GM12878 (cell line): ENCODE measurements at places on chromosomes 6 and 20.

DNA sequence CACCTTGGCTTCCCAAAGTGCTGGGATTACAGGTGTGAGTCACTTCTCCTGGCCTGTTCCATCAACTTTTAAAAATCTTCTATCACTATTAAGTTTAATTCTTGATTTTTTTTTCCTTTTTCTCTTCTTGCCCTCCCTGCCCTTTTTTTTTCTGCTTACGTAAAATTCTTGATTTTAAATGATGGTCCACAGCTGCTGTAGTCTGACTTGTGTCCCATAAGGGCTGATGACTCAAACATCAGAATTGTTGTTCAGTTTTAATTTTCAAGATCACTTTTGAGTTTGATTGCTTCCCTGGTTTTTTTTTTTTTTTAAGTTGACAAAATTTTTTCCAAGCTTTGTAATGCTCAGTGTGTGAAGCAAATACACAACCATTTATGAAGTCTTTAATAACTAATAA lies 61.9 kb downstream of the CBFA2T2 start:
- DNase-seq, result no peak

- no peak for DNase-seq
Observed at GRCh38 chr6:56361812-56362211, 114.4 kb upstream of the COL21A1 start.

GRCh38 chr6:50889935-50890334 lies 71.3 kb downstream of the TFAP2B start:
- no peak for DNase-seq

GRCh38 chr20:35395728-35396127 lies 16.0 kb downstream of the UQCC1 start:
- no peak for DNase-seq

DNA sequence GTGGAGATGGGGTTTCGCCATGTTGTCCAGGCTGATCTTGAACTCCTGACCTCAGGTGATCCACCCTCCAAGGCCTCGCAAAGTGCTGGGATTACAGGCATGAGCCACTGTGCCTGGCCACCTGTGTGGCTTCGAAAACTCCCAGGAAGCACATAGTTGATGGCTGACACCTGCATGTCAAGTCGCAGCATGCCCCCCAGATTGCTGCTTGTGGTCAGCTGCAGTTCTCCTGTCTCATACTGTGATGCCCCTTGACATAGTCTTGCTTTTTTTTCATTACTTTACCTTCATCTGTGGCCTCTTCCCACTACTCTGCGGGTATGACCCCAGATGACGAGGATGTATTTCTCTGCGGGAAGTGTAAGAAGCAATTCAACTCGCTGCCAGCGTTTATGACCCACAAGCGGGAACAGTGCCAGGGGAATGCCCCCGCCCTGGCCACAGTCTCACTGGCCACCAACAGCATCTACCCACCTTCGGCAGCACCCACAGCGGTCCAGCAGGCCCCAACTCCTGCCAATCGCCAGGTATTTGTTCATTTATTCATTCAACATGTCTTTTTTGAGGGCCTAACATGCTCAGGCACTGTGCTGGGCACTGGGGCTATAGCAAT lies 13.1 kb downstream of the ZNF341 start:
- no peak for DNase-seq

DNA sequence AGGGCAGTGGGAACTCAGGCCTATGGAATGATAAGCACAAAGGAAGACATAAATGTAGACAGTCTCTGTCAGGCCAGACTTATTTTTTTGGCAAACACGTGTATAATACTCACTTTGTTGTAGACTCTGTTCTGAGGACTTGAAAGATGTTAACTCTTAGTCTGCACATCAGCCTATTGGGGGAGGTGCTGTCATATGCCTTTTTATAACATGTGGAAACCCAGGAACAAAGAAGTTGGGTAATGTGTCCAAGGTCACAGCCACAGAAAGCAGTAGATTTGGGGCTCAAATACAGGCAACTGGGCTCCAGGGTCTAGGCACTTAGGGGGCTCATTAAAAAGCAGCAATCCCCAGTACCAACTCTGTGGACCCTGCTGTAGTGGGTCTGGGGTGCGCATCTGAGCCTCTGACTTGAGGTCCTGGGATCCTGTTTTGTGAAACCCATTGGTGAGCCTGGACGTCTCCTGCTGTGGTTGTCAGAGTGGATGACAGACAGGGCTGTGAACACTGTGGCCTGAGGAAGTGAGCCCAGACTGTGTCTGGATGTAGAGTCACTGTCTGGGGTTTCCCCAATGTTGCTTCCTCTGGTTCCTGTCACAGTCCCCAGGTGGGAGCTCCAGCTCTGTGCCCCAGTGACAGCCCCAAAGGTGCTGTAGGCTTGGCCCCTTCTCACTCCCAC lies 50.0 kb downstream of the CDH26 start:
- DNase-seq, result no peak

DNA sequence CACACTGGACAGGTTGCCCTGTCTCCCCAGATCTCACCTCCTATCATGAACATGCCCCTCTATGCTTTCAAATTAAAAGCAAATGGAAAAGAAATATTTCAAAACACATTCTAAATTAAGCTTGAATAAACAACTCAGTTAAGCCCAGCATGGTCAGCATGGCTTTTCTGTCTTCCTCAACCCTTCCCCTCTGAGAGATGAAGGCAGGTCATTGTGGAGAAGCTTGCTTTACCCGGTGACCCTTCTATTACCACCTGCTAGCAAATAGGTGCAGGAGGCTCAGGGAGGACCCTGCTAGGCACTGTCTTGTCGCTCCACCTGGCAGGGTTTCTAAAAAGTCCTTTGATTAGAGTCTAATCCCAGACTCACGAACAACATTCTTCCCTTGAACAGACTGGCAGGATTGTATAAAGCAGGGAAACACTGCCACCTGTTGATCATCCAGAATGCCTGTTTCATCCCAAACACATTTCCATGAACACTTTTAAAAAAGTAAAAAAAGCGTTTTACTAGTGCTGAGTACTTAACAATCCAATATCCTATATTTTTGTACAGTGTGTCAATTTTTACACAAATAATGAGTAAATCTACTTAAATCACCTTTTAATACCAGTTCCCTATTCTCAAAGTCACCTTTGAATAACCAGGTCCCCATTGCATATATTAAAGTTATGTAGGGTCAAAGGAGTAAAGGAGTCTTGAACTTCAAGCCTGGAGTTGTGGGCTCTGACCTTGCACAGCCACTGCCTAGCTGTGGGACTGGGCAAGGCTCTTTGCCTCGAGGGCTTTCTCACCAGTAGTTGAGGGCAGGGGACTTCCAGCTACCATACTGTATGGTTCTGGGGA lies 75.5 kb downstream of the GPR6 start:
- DNase-seq, result no peak

DNA sequence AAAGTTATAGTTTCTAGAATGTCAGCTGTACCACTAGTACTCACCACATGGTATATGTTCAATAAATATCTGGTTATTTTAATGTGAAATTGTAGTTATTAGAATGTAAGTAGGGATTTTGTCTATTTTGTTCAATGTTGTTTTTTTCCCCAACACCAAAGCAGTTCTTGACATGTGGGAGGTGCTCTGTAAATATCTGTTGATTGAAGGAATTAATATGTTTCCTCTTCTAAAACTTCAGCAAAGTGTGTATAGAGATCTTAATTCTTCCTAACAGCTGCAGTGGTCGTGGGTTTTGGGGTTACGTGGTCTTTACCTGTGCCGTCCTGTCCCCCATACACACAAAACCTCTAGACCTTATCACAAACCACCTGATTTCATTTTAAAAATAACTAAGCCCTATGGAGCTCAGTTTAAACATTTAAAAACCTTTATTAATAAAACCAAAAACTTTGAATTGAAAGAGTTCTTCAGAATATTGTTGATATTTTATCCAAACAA lies 471.9 kb upstream of the SOX4 start:
- no peak for DNase-seq

DNA sequence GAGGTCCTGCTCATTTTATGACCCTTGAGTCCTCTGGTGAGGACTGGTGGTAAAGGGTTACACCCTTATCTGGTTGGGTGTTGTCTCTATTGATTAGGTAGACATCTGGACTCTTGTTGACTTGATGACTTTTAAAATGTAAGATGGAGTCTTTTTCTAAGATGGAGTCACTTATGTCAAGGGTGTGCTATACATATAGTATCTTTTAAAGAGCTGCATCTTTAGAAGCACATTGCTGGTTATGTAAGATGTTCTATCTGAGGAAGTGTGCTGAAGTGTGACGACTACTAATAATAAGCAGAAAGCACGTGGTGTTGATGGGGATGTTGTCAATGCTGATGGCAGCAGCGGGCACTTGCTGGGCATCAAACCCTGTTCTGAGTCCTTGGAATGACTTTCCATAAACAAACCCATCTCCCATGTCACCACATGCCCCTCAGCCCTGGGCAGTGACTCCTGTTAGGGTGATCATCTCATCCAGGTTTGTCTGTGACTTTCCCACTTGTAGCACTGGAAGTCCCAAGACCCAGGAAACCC lies 229.6 kb downstream of the EYA2 start:
- DNase-seq, result no peak

DNA sequence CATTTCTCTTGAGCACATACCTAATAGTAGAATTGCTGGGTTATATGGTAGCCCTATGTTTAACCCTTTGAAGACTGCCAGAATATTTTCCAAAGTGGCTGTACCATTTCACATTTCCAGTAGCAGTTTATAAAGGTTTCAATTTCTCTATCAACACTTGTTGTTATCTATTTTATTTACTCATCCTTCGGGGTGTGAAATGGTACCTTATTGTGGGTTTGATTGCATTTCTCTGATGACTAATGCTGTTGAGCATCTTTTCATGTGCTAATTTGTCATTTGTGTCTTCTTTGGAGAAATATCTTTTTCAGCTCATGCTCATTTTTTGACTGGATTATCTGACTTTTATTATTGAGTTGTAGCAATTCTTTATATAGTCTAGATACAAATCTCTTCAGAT lies 5.4 kb downstream of the ENPP4 start:
- DNase-seq, result no peak

DNA sequence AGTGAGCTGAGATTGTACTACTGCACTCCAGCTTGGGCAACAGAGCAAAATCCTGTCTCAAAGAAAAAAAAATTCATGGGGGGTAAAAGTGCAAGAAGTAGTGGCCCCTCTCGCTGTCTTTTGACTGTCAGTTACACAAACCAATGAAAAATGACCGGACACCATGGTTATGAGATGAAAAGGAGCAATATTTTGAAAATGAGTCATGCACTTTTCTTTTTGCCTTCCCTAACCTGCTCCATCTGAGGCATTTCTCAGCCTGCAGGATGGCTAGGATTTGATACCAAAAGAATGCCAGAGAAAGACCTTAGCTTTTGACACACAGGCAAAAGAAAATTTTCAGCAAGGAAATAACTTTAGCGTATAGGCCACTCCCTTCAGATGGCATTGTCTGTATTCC lies 181.7 kb upstream of the ARID1B start:
- no peak for DNase-seq

DNA sequence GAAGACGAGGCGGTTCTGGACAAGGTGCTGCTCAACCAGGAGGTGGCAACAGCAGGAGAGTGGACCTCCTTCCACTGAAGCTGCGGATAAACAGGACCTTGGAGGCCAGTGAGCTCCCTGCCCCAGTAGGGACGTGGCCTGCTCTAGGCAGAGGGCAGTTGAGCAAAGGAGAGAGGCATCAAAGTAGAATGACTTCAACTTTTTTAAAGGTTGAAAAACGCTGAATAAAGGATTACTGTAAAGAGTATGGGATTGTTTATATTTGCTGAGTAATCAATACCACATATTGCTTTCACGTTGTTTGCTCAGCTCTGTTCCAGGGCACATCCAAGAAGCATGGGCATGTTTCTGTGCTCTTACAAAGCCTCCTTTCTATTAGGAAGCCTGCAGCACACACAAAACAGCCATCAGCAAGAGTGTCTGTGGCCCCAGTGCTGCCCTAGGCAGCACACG lies 48.1 kb downstream of the ERMARD start:
- DNase-seq, result no peak

GRCh38 chr6:95431637-95432228 lies 145.6 kb upstream of the MANEA start:
- DNase-seq, result no peak

DNA sequence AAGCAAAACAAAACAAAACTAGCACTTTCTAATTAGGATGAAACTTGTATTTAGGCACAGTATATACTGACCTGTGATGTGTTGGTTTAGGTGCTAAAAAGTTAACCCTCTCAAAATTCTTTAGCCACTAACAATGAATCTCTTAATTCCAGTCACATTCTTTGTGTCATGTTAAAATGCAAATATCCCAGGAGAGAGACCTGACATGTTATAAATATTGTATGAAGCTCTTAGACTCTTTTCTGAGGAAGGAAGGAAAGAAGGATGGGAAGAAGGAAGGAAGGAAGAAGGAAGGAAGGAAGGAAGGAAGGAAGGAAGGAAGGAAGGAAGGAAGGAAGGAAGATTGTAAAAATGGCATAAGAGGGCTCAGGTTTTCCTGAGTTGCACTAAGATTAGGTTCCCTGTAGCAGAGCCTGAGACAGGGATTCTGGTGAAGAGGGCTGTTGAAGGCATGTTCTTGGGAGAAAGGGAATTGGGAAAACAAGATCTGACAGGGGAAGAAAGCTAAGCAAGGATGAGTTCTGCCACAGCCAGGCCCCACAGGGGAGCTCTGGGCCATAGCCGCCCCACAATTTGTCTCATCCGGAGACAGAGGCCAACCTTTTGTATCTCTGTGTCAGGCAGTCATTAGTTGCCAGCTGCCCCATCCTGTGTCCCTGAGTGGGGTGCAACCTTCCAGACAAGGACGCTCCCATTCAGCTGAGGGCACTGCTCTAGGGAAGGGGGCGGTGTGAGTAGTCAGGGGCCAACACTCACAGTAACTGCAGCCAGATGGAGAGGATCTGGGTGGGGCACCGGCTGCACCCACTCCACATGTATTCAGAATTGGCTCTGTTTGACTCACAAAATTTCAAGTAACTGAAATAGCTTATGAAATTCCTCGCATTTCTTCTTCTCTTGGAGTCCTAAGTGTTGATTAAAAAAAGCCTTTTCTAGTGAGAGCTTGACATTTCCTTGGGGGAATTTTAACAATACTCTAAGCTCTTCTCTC lies 189.3 kb upstream of the ARG1 start:
- DNase-seq, result no peak

DNA sequence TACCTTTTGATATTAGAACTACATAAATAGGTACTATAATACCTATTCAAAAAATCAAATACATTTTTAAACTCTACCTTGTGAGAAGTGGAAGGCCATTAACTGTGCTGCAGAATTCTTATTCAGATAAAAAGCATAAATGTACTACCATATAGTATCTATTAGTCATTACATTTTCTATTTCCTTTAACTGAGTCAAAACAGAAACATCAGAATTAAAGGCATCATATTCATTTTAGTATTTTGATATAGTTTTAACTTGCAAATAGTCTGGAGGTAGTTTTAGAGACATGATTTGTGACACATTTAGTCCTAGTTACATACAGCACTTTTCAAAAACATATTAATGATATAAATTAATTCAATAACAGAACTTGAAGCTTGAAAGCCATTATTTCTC lies 39.9 kb upstream of the TAB2 start:
- DNase-seq, result no peak

GRCh38 chr6:27502508-27503435 lies 29.9 kb upstream of the ZNF184 start:
- DNase-seq, result peak; percentile 80

- no peak for DNase-seq
Observed at GRCh38 chr6:81228912-81229555, 523.4 kb downstream of the TENT5A start.

- DNase-seq, result no peak
Observed at GRCh38 chr20:50417023-50417329, 93.2 kb upstream of the PTPN1 start.

- DNase-seq, result peak; percentile 57
Observed at GRCh38 chr6:144149894-144150709, at the start of gene STX11. Gene STX11 (plus strand): TSS chr6:144150517. CDS start chr6:144186628, 36,111 bp downstream.

GRCh38 chr20:45370571-45371160 lies 7.5 kb downstream of the TP53TG5 start:
- no peak for DNase-seq

- DNase-seq, result no peak
Observed at GRCh38 chr6:43969158-43969981, 157.9 kb downstream of the MRPL14 start.
